Daoy (cell line): ENCODE measurements at places on chromosomes 5 and 9. TPM values are rescaled to one million over a fixed set of nuclear protein-coding genes. Genes with fewer than 3 reads are reported as not detected.

The ALG2 gene
- 44.3 and 51.4 TPM in 2 replicates for total RNA-seq

The FABP6 gene
- 5.7 and 10.7 TPM in 2 replicates for total RNA-seq

The PLAC8L1 gene
- total RNA-seq = 0.83 and 0.91 TPM in 2 replicates

The PLPP6 gene
- 5.7 and 9.0 TPM in 2 replicates for total RNA-seq

DNA sequence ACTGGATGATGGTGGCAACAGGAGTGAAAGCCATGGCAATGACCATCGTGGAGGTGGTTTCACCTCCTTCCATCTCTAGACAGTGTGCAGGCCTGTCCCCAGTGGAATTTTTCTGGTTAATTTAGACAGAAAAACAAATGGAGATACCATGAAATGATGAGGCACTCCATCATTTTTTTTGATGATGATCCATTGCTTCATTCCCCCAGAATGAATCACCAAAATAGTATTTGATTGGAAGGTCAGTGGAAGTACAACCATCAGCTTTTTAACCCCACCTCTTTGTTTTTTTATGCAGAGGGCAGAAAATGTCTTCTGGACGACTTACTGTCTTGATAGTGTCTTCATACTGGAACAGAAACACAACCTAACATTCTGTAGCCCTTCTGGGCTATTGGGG lies 42.6 kb upstream of the ADRA1B start:
- no peak for DNase-seq

GRCh38 chr5:176557846-176558245 lies 8.7 kb downstream of the CDHR2 start:
- DNase-seq = no peak

DNA sequence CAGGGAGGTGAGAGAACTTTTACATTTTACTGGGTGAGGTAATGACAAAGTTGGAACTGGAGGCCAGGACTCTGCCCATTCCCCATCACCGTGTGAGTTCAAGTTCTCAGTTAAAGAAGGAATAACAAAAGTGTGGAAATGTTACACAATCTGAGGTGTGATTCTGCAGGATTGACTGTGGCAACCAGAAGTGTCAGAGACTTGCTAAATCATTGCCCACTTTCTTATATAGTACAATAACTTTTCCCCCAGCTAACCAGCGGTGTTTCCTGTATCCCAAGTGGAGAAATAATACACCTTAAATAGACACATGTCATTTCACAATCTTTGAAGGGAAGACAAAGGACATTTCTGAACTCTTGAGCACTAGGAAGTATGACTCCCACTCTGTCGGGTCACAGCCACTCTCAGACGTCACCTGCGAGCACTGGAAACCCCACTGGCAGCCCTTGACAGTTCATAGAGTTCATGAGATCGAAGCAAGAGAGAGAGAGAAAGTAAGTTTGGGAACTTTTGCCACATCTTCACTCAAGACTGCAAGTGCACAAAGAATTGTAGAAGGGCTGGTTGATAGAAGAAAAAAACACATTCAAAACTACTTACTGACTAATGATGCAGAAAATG lies 28.4 kb downstream of the PAX5 start:
- DNase-seq = no peak

DNA sequence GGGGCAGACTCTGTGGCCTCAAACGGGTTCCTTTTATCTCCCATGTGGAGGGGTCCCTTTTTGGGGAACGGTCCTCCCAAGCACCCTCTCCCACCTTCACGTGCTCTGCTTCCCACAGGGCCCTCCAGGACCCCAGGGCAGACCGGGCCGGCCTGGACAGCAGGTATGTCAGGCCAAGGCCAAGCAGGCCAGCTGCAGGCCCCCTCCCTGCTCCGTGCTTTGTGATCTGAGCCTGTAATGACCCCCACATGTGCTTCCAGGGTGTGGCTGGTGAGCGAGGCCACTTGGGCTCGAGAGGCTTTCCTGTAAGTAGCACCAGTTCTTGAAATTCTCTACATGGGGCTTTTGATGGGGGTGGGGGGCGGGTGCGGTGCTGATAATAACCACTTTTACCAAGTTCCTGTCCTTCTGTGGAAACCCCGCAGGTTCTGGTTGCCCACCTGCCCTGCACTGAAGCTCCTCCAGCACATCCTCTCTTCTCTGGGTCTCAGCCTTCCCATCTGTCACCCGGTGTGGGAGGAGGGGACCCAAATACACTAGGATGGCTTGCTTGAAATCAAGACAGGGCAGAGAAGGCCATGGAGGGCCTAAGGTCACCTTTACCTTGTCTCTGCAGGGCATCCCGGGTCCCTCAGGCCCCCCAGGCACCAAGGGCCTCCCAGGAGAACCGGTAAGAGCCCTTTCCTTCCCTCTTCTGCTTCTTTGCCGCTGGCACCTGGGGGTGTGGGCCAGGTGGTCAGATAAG lies 57.9 kb upstream of the ORM1 start:
- DNase-seq = no peak

DNA sequence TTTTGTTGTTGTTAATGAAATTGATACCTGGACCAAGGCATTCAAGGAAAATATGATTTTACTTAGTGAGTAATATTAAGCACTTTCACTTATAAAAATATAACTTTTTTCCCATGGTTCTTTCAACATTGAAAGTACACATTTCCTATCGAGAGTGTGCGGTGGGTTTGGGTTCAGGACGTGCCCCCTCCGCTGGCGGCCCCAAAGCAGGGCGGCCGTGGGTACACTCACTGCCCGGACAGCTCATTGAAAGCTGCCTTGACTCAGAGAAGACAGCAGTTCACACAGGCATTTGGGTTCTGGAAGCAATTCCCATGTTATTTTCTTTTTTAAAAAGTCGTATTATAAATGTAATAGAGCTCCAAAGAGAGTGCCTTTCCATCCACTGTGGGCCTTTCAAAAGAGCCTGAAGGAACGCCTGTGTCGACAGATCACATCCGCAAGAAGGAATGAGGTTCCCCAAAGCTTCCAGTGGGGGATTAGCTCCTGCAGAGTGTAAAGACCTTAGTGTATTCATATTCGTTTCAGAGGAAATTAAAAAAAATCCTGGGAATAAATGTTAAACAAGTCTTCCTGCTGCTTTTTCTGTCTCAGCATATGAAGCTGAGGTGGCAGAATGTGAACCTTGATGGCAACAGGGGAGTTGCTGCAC lies 74.3 kb downstream of the PRDM6 start:
- no peak for DNase-seq

DNA sequence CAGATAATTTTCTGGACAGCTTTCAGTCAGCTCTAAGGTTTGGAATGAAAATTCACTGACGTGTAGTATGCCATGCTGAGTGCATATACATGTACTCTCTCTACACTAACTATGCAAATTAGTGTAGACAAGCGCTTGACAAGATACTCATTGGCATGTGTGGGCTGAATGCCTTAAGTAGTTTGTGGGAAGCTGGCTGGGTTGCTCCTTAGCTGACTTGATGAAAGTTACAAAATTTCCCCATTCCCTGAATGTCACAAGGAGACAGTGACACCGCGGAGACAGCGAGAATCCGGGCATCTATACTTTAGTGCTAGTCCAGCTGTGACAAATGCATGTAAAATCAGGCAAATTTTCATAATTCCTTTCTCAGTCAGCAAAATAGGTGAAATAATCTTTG lies 51.6 kb upstream of the C5orf46 start:
- no peak for DNase-seq

DNA sequence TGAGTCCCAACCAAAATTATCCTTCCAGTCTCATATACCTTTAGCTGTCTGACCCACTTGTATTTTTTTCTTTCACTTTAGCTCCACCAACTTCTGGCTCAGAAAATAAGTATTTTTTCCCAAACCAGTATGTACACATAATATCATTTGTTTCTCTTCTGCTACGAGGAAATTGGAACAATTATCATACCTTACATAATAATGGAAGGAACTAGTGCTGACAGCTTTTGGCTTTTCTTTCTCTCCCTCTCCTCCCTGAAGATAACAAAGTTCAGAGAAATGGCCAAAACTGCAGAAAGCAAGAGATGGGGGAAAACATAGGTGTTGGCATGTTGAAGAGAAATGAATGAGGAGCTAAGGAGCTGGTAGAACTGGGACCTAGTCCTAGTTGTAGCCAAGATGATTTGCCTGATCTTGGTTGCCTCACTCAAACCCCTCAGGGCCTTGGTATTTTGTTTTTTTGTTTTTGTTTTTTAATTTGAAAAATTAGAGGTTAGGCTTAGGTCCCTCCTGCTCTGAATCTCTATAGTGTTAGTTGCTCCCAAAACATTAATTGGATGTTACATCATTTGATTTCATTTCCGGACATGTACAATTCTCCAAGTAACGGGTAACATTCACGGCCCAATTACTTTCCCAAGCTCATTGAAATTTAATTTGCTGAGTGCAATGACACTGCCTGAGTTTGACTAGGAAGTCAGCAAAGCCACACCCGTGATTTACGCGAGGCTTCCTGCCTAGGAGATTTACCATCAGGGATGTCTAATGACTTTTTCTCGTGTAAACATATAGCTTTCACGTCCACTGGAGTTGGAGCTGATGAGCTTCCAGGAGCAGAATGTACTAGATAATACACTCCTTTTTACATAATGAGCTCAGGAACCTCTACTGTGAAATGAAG lies 291.6 kb downstream of the TLE1 start:
- no peak for DNase-seq

DNA sequence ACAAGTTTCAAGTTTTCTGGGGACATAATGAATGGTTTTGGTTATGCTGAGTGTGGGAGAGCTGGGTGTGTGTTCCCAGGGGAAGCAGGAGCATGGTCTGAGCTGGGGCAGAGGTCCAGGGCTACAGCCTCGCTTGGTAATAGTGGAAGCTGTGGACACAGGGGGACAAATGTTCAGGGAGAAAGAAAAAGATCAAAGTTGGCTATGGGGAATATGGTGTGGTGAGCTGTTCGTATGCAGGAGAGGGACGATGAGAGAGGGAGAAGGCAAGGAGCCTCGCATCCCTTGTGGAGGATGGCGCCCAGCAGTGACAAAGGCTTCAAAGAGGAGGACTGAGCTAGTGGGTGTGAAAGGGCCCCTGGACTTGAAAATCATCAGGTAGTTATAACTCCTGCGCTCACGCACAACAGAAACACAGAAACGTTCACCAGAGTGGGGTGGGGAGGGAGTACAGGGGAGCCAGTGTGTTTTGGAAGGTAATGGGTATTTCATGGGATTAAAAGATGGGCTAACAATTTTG lies 77.2 kb downstream of the TENT4A start:
- DNase-seq = no peak
